Lower leg skin (tissue), 4 donors: ENCODE measurements at places on chromosomes 12 and 14. TPM values are rescaled to one million over a fixed set of nuclear protein-coding genes. Genes with fewer than 3 reads are reported as not detected.
A peak's percentile ranks its signal among the peaks of the same experiment; 100 is the strongest.

- DNase-seq, result no peak
Measured at GRCh38 chr12:59444932-59445331, 150.9 kb upstream of the SLC16A7 start.

DNA sequence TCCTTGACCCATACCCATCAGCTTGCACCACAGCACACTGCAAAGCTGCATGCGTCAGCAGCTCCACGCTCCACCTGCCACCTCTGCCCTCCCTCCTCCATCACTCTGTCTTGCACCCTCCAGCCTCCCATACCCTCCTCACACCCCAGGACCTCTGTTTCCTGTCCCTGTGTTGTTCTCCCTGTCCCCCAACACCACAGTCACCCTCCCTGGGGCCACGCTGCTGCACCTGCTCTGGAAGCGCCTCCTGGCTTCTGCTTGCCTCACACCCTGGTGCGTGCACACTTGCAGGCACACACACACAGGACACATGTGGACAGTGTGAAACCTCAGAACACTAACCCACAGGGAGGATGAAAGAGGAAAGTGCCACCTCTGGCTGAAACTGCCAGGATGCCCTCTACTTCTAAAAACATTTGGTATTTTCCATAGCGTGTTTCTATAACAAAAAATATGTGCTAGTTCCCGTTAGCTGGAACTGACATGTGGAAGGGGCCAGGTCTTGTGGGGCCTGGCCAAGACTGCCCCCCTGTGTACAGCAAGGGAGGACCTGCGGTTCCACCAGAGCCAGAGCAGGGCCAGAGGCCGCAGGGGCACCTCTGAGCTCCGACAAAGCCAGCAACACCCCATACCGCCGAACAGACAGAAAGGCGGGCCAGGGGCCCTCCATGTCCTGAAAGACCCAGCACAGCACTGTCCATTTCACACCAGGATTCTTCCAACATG is 10.0 kb downstream of the BRF1 start:
- DNase-seq, result no peak

- no peak for DNase-seq
Measured at GRCh38 chr14:52349731-52350130, 35.6 kb downstream of the PTGER2 start.

GRCh38 chr14:98622208-98623051 is 649.6 kb downstream of the BCL11B start:
- DNase-seq, result no peak

- no peak for DNase-seq
Measured at GRCh38 chr12:58369576-58369975, 428.2 kb downstream of the ATP23 start.

- DNase-seq, result no peak
Measured at GRCh38 chr14:96797582-96798349, 584 bp downstream of the VRK1 start.

DNA sequence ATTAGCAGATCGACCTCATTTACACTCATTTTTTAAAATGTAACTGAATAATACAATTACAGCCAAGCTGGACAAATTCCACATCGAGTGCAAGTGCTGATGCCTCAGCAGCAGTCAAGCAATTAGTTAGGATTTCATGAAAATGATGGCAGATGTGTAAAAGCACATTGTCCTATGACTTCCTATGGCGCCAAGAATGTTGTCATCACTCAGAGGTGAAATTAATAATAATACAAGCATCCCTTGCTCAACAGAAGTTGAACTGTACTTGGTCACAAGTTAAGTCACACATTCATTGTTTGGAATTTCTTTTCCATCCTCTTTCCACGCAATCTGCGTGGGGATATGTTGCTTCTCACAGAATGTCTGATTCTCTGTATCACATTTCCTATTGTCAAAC is 117.3 kb downstream of the GTF2A1 start:
- DNase-seq, result no peak

- DNase-seq, result no peak
Measured at GRCh38 chr12:96876966-96877365, 30.1 kb upstream of the NEDD1 start.

GRCh38 chr14:89013098-89013504 is 188.7 kb downstream of the TTC8 start:
- DNase-seq, result no peak

- DNase-seq, result no peak
Measured at GRCh38 chr12:44875417-44875953, 630 bp downstream of the NELL2 start.

- peak; percentile 95 for DNase-seq
Measured at GRCh38 chr12:57771873-57772428, at the start of gene METTL1. Gene METTL1, minus strand, starts transcription at chr12:57772105. Its CDS starts 22 bp downstream, at chr12:57772083.

GRCh38 chr12:88934163-88934747 is 354.0 kb upstream of the KITLG start:
- no peak for DNase-seq

GRCh38 chr12:50380761-50381325 is 15.6 kb downstream of the FAM186A start:
- peak; percentile 79 for DNase-seq

- DNase-seq, result no peak
Measured at GRCh38 chr12:94792693-94793092, 142.3 kb upstream of the TMCC3 start.

- DNase-seq, result no peak
Measured at GRCh38 chr12:115542656-115543055, 734.8 kb downstream of the MED13L start.

DNA sequence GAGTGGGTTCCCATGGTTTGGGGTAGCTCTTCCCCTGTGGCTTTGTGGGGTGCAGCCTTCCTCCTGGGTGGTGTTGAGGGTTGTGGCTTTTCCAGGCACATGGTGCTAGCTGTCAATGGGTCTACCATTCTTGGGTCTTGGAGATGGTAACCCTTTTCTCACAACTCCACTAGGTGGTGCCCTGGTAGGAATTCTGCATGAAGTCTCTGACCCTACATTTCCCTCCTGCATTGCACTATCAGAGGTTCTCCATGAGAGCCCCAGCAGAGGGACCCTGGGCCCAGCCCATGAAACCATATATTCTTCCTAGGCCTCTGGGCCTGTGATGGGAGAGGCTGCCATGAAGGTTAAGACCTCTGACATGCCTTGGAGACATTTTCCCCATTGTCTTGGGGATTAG is 1093.3 kb downstream of the SLC16A7 start:
- no peak for DNase-seq

DNA sequence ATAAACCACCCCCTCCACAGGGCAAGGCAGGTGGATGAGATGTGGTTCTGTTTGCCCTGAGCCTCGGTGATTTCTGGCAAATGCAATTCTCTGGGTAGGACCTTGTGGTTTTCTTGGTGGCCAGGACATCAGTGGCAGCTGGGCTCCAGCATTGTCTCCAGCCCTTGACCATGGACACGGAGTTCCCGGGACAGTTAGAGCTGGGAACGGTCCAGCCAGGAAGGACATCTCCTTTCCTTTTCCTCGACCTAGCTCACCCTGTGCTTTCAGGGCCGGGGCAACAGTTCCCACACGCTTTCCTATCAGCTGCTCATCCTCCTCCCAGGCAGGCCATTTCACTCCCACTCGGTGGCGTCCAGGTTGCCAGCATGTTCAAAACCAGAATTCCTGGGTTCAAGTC is 9.2 kb downstream of the SERPINA4 start:
- DNase-seq, result peak; percentile 72

GRCh38 chr14:51260225-51260624 is 20.2 kb downstream of the TMX1 start:
- DNase-seq, result no peak

DNA sequence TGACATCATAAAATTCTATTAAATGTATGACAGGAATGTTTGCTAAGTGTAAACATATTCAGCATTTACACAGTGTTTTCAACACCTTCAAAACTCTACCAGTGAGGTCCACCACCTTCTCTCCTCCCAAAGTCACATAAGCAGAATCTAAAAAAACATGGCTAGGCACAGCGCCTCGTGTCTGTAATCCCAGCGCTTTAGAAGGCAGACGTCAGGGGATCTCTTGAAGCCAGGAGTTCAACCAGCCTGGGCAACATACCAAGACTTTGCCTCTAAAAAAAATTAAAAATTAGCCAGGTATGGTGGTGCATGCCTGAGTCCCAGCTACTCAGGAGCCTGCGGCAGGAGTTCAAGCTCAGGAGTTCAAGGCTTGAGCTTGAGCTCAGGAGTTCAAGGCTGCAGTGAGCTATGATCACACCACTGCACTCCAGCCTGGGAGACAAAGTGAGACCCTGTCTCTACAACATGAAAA is 30.0 kb downstream of the NUMB start:
- DNase-seq, result no peak

GRCh38 chr12:15274561-15274967 is 47.7 kb upstream of the PTPRO start:
- DNase-seq, result peak; percentile 50

GRCh38 chr14:91220581-91221000 is 23.9 kb downstream of the GPR68 start:
- DNase-seq, result peak; percentile 68

DNA sequence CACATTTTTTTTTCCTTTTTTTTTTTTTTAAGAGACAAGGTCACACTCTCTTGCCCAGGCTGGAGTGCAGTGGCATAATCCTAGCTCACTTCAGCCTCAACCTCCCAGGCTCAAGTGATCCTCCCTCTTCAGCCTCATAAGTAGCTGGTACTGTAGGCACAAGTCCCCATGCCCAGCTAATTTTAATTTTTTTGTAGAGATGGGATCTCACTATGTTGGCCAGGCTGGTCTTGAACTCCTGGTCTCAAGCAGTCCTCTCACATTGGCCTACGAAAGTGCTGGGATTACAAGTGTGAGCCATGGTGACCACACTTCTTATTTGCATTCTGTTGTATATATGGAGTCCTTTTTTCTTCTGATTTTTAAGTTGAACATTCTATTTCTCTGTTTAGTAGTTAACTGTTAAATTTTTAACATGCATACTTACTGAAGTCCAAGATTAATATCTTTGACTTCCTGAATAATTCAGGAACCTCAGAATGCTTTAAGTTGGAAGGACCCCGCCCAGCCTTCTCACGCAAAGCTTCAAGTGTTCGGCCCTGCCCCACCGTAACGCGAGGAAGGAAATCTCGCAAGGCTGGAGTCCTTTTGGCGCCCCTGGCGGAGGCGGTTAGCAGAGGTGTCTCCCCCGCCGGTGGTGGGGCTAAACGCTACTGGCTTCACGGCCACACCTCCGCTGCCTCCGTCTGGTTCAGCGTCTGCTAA is 21.6 kb downstream of the SPATS2 start:
- no peak for DNase-seq

DNA sequence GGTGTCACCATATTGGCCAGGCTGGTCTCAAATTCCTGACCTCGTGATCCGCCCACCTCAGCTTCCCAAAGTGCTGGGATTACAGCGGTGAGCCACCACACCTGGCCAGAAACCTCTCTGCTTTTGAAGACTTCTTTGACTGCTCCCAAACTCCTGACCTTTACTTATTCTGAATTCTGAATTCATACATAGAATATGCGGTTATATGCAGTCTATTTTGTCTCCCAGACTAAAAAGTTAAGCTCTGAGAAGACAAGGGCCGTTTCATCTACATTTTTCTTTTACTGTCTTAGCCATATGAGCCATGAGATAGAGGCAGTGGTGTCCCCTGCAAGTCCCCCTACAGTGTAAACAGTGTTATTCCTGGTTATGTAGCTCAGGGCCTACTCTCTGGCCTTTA is 179.3 kb downstream of the NTF3 start:
- DNase-seq, result no peak

- DNase-seq, result no peak
Measured at GRCh38 chr12:99824900-99825542, 159.7 kb downstream of the ANKS1B start.

- no peak for DNase-seq
Measured at GRCh38 chr12:32811686-32812392, 56.1 kb upstream of the YARS2 start.

DNA sequence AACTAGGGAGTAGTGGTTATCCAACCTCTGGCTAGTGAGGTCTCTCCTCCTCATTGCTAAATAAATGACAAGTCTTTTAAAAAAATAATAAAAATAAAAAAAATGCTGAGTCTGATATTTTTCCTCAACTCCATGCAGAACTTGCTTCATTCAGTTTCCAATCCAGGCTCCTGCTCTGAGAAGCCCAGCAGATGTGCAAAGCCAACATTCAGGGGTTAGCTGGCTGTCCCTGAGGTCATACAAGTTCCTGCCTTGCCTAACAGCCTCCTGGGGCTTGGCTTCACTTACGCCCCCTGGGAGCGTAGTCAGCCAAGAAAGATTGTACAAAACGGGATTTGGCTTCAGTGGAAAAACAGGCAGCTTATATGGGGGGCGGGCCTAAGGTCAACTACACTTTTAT is 23.3 kb downstream of the RTRAF start:
- no peak for DNase-seq

DNA sequence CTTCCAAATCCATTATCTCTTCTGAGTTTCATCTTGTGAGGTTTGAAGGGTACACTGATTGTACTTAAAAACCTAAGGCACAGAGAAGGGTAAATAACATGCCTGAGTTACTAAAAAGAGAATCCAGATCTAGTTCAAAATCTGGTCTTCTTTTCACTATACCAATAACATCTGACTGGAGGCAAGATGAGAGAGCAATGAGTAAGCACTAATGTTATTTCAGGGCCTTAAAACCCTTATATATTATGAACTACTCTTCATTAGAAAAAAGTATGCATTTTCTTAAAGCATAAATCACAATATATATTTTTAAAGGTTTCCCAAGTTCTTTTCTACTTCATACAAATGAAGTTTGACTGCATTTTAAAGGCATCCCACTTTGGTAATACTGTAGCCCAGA is 60.2 kb downstream of the GXYLT1 start:
- DNase-seq, result no peak

- DNase-seq, result peak; percentile 91
Measured at GRCh38 chr12:124745891-124746570, 117.6 kb downstream of the SCARB1 start.

DNA sequence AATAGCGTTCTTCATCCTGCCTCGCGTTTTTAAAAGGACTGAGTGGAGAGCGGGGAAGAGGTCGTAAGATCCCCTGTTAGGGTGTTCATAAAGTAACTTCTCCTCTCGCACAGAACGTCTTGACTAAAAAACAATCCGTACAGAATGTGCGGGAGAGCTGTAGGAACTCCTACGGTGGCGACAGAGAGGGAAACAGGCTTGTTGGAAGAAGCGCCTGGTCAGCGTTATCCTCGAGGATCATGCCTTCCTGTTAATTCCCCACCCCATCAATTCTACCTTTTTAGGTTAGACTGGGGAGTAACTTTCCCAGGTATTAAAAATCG is 399 bp upstream of the WASHC4 start:
- no peak for DNase-seq

RHEBL1 gene
- 1.9 TPM for total RNA-seq

KRT80 gene
- total RNA-seq, result 269 TPM

TESPA1 gene
- total RNA-seq, result not detected

OVCH1 gene
- not detected for total RNA-seq

DBX2 gene
- total RNA-seq, result 0.91 TPM

RASSF9 gene
- total RNA-seq, result 2.4 TPM

PPP1R36 gene
- total RNA-seq, result 0.84 TPM

TSPAN31 gene
- 49.2 TPM for total RNA-seq

POLR3B gene
- 9.4 TPM for total RNA-seq

CDH24 gene
- total RNA-seq, result 3.0 TPM

NOVA1 gene
- 8.9 TPM for total RNA-seq

ACOT6 gene
- total RNA-seq, result not detected

CDKN1B gene
- total RNA-seq, result 104 TPM
